ENCODE measurements at places on chromosomes 3 and 15. TPM values are rescaled to one million over a fixed set of nuclear protein-coding genes. Genes with fewer than 3 reads are reported as not detected.

The BTLA gene
- not detected for total RNA-seq

- no peak for DNase-seq
Observed at GRCh38 chr15:88028024-88028423, 228.5 kb downstream of the NTRK3 start.

DNA sequence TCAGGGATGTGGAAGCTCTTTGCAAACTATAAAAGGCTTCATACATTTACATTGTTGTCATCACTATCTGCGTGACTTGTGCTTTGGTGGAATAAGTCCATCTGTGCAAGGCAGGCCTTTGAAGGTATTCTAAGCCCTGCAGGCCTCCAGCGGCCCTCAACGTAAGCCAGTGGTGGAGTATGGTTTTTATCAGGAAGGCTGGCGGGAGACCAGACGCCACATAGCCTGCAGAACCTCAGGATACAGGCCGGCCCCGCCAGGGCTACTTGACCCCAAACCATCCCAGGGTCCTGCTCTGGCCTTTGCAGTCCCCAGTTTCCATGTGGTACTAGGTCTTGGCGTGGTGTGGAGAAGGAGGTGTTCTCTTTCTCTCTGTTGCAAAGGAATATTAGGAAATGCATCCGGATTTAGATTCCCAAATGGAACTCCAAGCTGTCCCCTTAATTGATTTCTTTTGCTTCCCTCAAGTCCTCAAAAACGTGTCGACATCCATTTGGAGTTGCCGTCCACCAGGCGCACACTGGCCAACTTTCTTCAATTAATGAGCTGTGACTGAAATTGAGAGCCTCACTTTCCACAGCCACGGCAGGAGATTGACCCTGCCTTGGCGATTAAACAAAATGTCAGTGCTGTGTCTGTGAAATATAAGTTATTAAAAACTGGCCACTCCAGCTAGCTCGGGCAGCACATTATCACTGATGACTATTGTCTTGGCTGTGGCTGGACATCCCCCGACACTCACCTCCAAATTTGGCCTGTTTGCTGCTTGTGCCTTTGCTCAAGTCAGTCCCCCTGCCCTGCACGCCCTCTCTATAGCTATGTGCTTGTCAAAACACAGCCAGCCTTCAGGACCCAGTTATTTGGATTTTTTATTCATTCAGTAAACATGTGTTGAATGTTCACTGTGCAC, 239.8 kb upstream of the TLE3 start:
- DNase-seq, result no peak

DNA sequence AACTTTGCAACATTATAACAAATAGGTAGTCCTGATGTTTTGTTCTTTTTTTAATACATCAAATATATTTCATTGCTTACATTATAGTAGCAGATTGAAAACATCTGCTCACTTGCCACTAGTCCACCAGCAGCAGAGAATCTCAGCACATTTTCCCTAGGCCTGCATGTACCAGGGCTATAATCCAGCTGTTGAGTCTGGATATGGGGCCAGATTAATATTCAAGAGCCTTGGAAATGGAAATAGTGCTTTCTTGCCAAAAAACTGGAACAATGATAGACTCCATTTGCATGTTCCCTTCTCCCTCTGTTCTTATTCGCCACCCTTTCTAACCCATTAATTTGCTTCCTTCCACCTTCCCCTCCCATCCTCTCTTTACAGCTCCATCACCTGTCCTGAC, 288.0 kb downstream of the EPHA3 start:
- DNase-seq, result no peak

DNA sequence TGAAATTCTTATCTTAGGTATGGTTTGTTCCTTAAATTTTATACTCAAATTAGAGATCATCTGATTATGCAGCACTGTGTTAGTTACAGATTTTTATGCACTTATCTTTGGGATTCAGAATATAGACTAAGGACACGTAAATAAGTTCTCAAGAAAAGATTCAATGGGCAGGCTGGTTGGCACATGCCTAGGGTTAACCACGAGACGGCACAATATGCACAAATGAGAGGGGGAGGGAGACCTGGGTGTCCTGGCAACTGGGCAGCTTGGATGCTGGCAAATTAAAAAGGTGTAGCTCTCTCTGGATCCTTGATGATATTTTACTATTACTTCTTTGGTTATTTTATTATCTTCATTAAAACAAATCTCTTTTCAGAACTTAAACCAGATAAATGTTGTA, 672 bp downstream of the AADAC start:
- DNase-seq, result no peak

DNA sequence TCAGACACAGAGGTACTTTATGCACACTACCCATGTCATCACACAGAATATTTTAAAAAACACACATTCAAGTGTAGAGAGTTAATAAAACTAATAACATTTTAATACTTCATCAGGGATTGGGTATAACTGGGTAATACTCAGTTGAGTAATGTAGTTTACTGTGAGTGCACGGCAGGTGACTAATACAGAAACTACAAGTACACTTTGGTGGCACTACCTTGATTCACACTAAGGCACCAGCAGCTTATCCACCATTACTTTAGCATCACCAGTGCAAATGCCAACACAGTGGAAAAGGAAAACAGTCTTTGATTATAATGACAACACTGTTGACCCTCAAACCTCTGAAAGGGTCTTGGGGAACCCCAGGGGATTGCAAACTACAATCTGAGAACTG, 33.6 kb downstream of the ZNF280D start:
- DNase-seq, result no peak

- DNase-seq, result no peak
Observed at GRCh38 chr3:115713284-115713683, 90.0 kb downstream of the GAP43 start.

- DNase-seq, result no peak
Observed at GRCh38 chr3:83496462-83496861, 1462.3 kb upstream of the CADM2 start.

- DNase-seq, result no peak
Observed at GRCh38 chr15:84831613-84832012, 14.5 kb downstream of the ALPK3 start.

DNA sequence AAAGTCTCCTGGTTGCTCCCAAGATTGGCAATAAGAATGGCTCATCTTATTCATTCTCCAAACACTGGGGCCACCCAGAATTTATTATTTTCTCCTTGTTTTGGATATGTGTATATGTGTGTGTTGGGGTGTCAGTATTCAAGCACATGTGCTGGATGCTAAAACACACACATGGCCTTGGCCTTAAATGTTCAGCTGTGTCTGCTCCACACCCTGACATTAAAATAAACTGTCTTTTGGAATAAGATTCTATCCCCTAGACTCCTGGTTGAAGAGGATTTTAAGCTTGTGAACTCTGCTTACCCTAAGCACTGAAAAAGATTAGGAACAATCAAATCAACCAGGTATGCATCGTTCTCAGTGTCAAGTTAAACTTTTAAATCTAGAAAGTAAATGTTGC, 382.9 kb upstream of the MCTP2 start:
- DNase-seq, result no peak

The SLC25A26 gene
- total RNA-seq, result 14.6 TPM

GRCh38 chr3:129996073-129996472, 21.6 kb downstream of the TRH start:
- no peak for DNase-seq

DNA sequence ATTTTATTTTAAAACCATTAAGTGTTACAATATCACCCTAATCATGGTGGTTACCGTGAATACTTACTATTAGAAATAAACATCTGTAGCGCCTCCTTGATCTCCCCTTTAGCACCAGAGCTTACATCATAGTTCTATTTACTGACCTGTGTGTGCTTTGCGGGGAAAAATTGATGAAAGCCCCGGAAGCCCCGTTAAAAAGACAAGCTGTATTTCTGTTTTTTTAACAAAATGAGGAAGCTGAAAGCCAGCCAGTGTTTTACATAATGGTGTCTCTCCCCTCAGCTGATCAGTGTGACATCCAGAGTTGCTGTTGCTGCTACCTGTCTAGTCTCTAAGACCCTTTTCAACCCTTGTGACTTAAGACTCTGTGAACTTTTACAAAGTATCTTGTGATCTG, 100.8 kb downstream of the OPA1 start:
- no peak for DNase-seq

The CTXN2 gene
- total RNA-seq, result not detected

The ILDR1 gene
- total RNA-seq, result not detected

- DNase-seq, result peak; percentile 37
Observed at GRCh38 chr15:74868059-74868458, 5.1 kb downstream of the SCAMP2 start.

DNA sequence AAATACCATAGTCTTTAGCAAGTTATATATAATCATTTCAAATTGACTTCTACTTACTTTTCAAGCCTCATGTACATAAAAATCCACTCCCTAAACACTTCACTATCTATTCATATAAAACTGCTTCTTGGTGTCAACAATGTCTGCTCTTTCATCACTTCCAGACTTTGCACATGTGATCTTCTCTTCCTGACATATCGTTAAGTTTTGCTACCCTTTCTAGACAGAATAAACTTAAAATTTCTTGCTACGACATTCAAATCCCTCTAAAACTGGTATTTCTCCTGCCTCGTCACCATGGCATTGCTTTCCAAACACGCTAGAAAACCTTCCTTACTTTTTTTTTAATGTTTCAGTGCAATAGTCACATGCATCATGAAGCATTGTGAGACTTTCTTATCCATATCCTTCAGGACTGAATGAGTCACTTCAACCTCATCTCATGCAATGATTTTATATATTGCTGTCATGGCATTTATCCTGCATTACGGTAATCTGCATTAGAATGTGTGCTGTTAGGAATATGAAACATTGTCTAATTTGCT, 122.8 kb downstream of the GMNC start:
- DNase-seq, result no peak

GRCh38 chr3:10781981-10782380, 34.0 kb upstream of the SLC6A11 start:
- no peak for DNase-seq

The DALRD3 gene
- 30.6 TPM for total RNA-seq

The SLC25A36 gene
- total RNA-seq, result 29.8 TPM

- no peak for DNase-seq
Observed at GRCh38 chr3:7421065-7421464, 560.1 kb downstream of the GRM7 start.

The TMEM158 gene
- 0.87 TPM for total RNA-seq

The C3orf22 gene
- total RNA-seq, result not detected

DNA sequence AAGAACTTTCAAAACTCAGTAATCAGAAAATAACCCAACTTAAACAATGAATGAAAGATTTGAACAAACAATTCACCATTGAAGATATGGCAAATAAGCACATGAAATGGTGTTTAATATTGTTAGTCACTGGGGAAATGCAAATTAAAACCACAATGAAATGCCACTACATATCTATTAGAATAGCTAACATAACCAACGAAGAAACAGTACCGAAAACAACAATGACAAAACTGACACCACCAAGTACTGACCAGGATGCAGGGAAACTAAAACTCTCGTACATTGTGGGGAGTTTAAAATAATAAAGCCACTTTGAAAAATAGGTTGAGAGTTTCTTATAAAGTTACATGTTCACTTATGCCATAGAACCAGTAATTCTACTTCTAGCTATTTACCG, 69.1 kb downstream of the KBTBD8 start:
- DNase-seq, result no peak

DNA sequence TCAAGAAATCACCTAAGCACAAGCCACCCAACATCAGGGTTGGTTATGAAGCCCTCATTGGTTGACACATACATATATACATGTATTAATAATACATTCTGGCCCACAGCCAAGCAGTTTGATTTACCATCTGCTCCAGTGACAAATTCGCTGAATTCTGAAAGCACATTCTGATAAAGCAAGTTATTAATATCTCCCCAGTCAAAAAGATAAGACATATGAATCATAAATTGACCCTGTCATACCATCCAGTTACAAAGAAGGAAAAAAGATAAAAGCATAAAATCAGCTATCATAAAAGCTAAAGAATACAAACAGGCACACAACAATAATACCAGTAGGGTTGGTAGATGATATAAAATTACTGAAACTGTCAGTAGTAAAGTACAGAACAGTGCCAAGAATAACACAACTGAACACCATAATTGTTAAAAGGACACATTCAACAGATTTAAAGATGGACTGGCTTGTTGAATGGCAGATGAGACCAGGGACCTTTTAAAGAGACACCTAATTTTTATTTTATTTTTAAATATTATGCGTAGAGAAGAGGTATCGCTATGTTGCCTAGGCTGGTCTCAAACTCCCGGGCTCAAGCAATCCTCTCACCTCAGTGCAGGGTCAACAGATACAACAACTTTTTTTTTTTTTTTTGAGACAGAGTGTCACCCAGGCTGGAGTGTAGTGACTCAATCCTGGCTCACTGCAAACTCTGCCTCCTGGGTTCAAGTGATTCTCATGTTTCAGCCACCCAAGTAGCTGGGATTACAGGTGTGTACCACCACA, 7.7 kb downstream of the SNX4 start:
- DNase-seq, result peak; percentile 67

- DNase-seq, result no peak
Observed at GRCh38 chr3:21508246-21508645, 242.8 kb downstream of the ZNF385D start.

All from lung microvascular endothelial cell (primary cell).